ENCODE measurements at places on chromosomes 4 and X.

DNA sequence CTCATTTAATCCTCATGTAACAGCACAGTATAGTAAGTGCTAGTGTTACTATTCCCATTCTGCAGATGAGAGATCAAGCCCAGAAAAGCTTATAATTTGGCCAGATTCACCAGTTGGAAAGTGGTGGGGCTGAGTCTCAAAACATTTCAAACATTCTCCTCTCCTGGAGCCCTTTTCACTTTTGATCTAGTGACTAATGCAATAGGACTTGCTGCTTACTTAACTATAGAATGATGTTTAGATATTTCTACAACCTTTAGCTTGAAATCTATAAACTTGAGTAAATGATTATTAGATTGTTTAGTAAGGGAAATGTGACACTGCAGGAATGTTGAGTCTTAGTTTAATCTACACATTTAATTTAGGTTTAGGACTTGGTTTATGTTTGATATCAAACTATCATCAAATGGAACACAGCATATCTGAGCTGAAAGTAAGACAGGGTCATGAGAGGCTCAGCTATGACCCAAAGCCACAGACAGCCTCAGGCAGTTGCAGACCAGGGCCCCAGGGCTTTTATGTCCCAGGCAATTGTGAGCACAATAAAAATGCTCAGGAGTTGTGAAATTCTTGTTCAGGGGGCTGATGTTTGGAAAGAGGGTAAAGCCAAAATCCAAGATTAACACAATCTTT is 199.5 kb upstream of the HS3ST1 start:
- DNase-seq = no peak

DNA sequence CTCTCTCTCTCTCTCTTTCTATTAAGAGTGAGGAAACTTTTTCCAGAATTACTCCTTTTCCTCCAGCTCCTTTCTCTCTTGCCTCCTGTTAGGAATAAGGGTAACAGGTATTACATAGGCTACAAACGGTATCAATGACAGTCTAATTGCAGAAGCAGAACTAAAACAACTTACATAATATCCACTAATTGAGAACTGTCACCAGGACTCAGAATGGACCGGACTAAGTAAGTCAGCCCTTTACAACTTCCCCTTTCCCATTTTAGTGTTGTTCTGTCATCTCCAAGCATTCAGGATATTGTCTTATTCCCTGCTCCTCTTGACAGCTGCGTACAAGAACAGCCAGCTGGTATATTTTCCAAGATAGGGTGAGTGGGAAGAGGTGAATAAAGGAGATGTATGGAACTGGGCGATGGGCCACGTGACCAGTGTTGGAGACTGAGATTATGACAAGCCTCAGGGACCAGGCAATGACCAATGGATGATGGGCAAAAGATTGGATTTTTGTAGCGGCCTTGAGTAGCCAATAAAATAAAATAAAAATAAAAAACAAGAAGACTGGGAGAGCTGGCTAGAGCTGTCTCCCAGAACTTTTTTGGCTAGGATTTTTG is 2.3 kb upstream of the FNIP2 start:
- no peak for DNase-seq

- no peak for DNase-seq
Measured at GRCh38 chr4:107125496-107125895, 89.4 kb upstream of the DKK2 start.

GRCh38 chr4:1568855-1569460 is 115.2 kb downstream of the FAM53A start:
- no peak for DNase-seq

DNA sequence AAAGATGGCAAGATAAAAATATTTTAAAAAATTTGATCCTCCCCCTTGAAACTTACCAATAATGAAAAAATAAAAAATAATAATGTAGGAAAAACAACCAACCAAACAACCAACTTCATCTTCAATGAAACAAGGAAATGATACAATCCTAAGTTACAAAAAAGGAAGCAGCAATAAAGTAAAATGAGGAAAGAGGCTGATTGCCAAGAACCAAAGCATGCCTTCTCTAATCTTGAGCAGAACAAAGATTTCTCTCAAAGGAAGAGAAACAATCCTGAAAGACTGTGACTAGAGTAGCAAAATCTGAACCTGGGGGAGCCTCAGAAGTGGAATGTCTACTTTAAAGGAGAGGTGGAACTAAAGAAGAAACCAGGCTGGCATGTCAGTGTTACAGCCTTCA is 10.9 kb upstream of the WDFY3 start:
- no peak for DNase-seq

DNA sequence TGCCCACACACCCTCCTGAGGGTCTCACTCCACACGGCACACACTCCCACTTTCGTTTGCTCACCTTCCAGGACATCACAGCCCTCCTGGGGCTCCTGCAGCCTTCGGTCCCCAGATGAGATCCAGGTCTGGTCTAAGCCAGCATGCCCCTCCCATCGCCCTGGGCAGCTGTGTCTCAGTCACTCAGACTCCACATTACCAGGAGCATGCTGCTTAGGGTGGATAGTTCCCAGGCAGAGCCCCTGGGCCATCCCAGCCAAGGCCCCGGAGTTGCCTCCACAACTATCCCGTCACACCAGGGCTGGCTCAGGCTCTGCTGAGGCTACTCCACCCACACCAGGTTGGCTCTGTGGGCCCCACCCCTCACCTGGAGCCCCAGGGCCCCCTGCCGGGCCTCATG is 50.4 kb upstream of the PSAPL1 start:
- no peak for DNase-seq

DNA sequence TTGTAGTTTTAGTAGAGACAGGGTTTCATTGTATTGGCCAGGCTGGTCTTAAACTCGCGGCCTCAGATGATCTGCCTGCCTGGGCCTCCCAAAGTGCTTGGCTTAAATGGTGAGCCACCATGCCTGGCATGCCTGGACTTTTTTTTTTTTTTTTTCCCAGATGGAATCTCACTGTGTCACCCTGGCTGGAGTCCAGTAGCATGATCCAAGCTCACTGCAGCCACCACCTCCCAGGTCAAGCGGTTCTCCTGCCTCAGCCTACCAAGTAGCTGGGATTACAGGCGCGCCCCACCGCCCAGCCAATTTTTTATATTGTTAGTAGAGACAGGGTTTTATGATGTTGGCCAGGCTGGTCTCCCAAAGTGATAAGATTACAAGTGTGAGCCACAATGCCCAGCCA is 8.4 kb downstream of the UBE2K start:
- peak; percentile 79 for DNase-seq

DNA sequence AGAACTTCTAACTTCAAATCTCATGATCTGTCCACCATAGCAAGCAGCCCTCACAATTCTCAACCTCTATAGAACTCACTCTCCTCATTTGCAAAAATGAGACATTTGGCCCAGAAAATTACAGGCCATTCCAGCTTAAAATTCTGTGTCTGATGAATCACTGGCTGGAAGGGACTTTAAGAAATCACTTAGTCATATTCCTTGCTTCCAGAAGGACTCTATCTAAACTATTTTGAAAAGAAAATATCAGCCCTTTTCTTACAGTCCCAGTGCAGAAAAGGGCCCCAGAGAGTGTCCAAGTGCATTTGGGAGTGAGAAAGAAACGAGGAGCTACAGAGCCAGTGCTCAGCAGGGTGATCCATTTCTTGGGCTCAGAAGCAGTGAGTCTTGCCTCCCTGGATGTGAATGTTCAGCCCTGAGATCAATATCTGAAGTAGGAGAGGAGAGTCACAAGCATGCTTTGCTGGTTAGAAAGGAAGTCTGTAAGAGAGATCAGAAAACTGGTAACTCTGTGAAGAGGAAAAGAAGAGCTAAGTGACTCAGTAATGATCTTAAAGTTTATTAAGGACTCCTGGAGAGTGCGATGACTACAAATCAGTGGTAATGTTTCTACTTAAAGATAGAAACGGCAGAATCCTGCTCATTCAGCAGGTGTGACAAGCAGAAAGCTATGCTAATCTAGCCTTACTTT is 139.8 kb downstream of the PALLD start:
- DNase-seq = no peak

DNA sequence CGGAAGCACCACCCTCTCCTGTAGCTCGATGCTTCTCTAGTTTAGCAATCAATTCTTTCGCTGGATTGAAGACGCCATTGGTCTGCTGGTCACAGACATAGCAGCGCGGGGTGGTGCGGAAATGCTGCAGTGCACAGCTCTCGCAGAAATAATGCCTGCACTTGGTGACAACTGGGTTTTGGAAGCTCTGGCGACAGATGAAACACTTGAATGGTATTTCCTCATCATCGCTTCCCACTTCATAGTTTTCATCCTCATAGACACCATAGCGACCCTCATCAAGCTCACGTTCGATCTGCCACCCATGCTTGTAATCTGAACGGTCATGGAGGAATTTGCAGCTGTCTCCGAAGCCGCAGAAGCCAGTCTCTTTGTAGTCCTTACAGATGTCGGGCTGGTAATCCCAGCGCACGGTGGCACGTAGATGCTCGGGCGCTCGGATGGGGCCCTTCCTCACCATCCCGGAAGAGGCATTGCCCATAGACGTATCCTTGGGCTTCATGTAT is 854 bp downstream of the RNF113A start:
- no peak for DNase-seq

- no peak for DNase-seq
Measured at GRCh38 chrX:71533851-71534561, 1.1 kb downstream of the OGT start.

DNA sequence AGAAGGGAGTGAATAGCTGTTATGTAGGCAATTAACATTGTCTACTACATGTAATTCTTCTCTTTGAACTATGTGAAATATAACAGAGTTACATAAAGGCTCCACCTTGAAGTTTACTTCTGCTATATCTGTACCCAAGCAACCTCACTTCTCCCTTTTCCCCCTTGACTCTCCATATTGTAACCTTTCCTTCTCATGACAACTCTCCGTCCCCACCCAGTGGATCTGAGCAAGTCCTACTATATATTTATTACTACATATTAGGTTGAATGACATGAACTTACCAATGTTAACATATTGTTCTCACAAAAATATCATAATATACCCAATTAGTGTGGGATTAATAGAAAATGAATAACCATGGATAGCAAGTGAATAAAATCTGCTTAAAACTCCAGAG is 93.2 kb upstream of the ATP8A1 start:
- DNase-seq = no peak

- DNase-seq = no peak
Measured at GRCh38 chr4:83498187-83498586, 13.3 kb upstream of the ABRAXAS1 start.

Measured in ascending aorta (tissue), 2 donors.